ENCODE measurements at places on chromosomes 7 and 10.

DNA sequence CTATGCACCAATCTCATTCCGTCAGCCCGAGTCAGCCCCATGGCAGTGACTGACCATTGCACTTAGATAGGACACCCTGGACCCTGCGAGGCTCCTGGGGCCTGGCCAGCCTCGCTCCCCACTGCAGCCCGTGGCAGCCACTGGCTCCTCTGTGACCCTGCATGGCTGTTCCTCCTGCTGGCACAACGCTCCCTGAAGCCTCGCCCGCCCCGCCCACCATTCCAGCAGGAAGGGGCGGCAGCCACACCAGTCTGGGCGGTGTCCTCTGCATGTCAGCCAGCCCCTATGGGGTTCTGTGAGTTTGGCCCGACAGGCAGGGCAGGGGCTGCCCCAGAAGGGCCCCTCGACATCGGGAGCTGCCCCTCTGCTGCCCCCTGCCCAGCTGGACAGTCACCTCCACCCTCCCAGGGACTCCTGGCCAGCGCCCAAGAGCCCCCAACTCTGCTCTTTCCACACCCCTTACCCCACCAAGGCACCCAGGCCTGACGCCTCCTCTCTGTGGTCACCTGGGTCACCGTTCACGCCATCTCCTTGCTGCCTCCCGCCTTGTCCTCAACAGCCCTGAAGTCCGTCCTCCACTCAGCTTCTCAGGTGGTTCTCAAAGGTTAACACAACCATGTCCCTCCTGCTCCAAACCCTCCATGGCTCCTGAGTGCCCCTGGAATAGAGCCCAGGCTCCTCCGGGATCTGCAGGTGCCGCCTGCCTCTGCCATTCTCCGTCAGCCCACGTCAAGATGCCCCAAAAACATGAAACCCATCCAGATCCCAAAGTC, 103.5 kb downstream of the MICALL2 start:
- DNase-seq: no peak

DNA sequence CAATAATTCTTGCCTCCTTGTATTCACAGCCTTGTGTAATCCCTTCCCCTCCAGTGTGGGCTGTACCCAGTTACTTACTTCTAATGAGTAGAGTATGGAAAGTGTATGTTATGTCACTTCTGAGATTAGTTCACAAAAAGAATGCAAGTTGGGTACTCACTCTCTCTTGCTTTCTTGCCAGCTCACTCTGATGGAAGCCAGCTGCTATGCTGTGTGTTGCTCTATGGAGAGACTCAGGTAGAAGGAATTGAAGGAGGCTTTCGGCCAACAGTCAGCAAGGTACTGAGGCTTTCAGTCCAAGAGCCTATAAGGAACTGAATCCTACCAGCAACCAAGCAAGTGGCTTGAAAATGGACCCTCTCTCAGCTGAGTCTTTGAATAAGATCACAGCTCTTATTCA, 9.7 kb upstream of the BICC1 start:
- DNase-seq: no peak

- DNase-seq: no peak
Measured at GRCh38 chr7:8094164-8095140, 125.9 kb downstream of the GLCCI1 start.

DNA sequence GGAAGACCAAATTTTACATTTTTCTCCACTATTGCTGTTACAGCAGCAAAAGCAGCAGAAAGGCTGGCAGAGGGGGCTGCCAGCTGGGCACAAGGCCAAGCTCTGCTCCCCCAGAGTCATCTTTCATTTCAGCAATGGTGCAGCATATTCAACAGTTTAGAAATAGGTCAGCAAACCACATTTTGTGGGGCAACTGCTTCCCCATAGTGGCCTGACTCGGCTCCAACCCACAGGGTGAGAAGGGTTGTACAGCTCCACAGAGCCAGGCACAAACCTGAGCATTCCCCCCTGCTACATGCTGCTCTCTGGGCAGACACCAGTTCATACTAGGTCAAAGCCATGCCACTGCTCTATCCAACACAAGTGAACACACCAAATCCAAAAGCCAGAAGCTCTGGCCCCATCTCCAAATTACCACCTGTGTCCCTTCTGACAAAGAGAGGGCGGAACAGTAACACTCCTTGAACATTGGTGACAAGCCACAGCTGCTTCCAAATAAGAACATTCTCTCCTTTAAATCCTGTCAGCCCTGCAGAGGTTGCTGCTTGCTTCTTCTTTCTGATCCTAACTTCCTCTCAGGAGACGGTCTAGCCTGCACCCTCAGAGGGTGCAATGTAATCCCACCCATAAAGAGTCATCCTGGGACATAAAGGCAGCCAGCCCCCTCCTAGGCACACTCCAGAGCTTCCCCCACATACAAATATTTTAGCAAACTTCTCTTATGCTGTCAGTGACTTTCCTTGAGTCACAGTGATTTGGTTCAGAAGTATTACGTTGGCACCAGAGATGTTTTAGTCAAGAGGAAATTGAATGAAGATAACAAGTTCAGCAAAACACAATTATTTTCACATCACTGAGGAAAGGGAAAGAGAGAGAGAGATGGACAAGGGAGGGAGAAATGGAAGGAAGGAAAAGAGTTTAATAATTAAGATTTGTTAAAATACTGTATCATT, 39.0 kb upstream of the SLIT1 start:
- no peak for DNase-seq

- no peak for DNase-seq
Measured at GRCh38 chr7:138645284-138645683, 55.9 kb downstream of the SVOPL start.

- no peak for DNase-seq
Measured at GRCh38 chr10:11654659-11655058, 43.2 kb upstream of the USP6NL start.

- DNase-seq: no peak
Measured at GRCh38 chr7:95608359-95609173, 12.2 kb upstream of the PDK4 start.

- no peak for DNase-seq
Measured at GRCh38 chr7:75847707-75848106, 31.1 kb upstream of the RHBDD2 start.

GRCh38 chr7:116730097-116731022, 58.4 kb downstream of the MET start:
- no peak for DNase-seq

- DNase-seq: no peak
Measured at GRCh38 chr7:8172372-8173354, 89.3 kb downstream of the ICA1 start.

GRCh38 chr7:154857728-154858681, 144.9 kb downstream of the PAXIP1 start:
- no peak for DNase-seq

DNA sequence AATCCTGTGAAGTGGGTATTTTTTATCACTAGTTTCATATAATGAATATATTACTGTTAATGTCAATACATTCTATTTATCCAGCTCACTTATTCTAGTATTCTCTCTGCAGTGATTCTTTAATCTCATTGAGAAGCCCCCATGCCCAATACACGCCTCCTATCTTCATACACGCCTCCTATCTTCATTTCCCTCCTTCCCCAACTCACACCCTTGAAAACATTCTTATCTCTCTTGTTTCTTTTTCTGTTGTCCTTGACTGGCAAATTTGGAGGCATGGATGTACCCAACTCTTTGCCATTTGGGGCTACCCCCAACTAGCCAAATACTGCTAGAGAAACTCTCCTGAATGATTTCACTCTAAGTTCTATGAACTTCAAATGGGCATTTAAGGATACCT, 40.5 kb downstream of the ST8SIA6 start:
- DNase-seq: no peak

DNA sequence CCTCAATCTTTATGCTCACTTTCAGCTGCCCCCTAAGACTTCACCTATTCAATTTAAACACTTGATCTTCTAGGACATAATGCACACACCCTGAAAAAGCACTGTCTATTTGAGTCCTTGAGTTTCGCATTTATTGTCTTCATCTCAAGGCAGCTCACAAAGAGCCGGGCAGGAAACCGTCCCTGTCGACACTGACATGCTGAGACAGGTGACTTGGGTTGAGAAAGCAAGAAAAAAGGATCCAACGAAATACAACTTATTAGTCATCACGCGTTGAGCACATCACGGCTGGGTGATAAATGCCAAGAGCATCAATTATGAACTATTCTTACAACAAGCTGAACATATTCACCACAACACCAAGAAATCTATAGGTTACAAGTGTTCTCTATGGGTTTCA, 91.1 kb downstream of the CALN1 start:
- DNase-seq: no peak

DNA sequence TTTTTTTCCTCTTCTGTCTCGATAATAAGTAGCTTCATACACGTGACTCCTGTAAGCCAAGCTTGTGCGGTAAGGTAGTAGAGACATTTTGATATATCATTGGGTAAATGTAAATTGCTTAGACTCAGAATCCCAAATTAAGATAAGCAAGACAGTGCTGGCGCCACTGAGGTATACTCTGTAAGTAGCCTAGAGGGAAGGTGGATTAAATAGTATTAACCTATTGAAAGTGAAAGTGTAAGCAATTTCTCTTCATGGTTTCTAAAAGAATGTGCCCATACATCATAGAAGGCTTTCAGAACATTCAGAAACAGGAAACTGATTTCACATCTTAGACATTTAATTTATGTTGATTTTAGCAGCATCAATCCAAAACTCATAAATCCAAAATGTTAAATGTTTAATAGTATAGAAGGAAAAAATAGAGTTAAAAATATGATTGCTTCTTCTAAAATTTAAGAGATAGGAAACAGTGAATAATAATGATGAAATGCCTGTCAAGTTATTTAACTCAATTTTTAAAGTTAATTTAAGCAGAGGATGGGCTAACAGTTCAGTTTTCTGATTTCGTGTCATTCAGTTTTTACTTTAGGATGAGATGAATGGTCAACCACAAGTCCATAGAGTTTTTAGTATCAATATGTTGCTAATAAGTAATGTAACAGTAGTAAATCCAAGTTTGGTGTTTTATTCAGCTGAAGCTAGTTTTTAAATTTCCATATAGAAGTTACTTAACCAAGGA, 36.8 kb downstream of the LRRC72 start:
- DNase-seq: no peak

- no peak for DNase-seq
Measured at GRCh38 chr7:157017603-157018327, 7.3 kb upstream of the MNX1 start.

GRCh38 chr7:30778255-30779025, 7.2 kb downstream of the MINDY4 start:
- DNase-seq: no peak

DNA sequence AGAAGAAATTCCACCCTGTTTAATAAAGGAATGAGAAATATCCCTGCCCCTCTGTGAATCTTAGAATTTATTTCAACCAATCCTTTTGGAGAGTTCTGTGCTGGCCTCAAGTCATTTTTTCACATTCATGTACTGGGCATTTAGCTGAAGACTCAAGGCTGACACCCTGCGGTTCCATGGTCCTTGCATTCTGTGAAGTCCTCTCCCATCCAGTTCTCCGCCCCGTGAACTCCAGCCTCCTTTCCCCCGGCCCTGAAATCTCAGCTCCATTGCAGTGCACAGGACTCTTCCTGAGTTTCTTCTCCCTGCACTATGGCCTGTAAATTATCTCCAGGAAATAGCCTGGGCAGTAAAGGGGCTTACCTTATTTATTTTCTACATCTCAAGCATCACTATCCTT, 183.0 kb upstream of the KCND2 start:
- DNase-seq: no peak

GRCh38 chr10:131860806-131861440, 39.9 kb upstream of the PPP2R2D start:
- no peak for DNase-seq

- DNase-seq: no peak
Measured at GRCh38 chr10:102146971-102147428, 5.2 kb upstream of the NOLC1 start.

DNA sequence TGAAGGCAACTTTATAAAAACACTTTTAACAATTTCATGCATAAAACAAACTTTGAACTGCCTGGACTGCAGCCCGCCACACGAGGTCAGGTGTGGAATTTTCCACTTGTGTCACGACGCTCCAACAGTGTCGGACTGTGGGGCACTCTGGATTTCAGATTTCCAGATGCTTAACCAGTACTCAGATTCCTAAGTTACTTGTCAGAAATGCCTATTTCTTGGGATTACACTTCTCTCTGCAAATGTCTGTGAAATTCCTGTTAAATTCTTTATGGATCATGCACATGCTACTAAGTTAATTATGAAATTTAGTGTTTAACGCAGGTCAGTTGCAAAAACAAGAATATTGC, 473 bp upstream of the GPER1 start:
- DNase-seq: no peak

GRCh38 chr7:70589010-70589409, 542.9 kb upstream of the GALNT17 start:
- no peak for DNase-seq

GRCh38 chr10:74930965-74931364, 104.6 kb downstream of the KAT6B start:
- DNase-seq: no peak

GRCh38 chr7:140144821-140145220, 32.0 kb downstream of the KDM7A start:
- DNase-seq: no peak

- DNase-seq: no peak
Measured at GRCh38 chr7:28161331-28161730, 19.3 kb downstream of the JAZF1 start.

GRCh38 chr10:1035201-1035600, 9.5 kb upstream of the IDI2 start:
- DNase-seq: no peak

DNA sequence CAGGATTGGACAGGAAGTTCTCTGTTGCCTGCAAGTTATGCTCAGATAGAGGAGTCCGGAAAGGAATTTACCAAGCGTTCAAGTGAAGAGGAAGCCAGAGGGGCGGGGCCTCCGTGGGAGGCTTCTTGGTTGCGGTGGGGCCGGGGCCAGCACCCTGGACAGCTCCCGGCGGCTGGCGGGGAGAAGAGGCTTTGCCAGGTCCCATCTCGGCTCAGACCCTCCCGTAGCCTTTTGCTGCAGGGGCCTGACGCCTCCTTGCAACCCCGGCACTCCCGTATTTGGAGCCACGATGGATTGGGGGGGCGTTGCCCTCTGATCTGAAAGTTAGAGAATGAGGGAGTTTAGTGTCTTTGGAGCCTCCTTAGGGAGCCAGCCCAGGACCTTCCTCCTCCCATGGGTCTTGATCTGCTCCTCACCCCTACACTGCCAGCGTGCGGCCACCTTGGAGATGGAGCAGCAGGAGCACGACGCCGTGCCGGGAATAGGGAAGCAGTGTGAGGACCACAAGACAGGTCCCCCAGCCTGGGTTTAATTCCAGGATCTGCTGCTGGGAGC, 3.1 kb upstream of the SLC18A3 start:
- peak; percentile 32 for DNase-seq

GRCh38 chr7:149859876-149860275, 13.9 kb upstream of the ATP6V0E2 start:
- DNase-seq: no peak

DNA sequence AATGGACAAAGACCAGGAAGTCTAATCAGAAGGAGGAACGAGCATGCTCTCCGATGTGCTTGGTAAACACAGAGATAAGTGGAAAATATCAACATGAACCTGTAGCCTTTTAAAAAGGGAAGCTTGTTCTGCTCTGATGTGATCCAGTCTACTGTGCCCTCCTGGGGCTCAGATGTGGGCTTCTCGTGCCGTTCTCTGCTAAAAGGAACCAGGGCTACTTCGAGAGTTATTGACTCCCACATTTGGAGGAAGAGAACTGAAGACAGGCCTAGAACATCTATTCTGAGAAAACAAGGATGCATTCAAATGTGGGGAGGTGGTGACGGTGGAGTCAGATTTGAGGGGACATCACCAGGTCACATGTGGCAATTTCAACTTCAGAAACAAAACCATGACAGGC, 325.4 kb downstream of the GLRX3 start:
- no peak for DNase-seq

Data from stimulated activated CD4-positive, alpha-beta T cell treated with anti-CD3 and anti-CD28 coated beads, Interleukin-1b, Interleukin-23, amount 100 ng/mL, for 1 hour (primary cell).